ENCODE measurements at places on chromosomes 5 and 9.

DNA sequence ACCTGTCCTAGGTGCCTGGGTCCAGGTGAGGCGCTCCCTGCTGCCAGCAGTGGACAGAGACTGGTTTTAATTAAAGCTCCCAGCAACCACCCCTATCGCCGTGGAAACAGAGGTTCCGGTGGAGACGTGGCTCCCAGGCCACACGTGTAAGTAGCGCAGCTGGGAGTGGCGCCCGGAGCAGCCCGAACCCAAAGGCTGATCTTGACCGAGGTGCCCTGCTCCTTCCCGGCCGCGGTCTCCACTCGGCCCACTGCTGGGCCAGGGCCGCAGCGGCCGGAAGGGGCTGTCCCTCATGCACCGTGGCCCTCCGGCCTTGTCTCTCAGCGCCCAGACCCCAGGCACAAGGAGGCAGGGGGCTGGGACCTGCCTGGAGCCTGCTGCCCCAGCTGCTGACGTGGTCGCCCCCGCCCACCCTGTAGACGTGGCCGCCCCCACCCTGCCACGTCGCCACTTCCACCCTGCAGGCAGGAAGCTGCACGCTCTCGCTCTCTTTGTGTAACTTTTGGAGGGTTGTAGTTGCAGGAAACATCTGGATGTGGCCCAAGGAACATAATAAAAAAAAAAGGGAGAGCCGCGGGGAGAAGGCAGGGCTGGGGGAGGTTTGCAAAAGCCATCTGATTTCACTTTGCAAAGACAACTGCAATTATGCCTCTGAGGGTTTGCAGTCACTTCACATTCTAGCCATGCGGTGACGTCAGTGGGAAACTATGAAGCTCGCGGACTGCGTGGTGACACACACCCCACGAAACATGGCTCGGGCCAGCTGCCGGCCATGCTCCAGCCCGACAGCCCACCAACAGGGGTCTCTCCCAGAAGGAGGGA is 129.9 kb downstream of the RXRA start:
- peak; percentile 94 for DNase-seq

DNA sequence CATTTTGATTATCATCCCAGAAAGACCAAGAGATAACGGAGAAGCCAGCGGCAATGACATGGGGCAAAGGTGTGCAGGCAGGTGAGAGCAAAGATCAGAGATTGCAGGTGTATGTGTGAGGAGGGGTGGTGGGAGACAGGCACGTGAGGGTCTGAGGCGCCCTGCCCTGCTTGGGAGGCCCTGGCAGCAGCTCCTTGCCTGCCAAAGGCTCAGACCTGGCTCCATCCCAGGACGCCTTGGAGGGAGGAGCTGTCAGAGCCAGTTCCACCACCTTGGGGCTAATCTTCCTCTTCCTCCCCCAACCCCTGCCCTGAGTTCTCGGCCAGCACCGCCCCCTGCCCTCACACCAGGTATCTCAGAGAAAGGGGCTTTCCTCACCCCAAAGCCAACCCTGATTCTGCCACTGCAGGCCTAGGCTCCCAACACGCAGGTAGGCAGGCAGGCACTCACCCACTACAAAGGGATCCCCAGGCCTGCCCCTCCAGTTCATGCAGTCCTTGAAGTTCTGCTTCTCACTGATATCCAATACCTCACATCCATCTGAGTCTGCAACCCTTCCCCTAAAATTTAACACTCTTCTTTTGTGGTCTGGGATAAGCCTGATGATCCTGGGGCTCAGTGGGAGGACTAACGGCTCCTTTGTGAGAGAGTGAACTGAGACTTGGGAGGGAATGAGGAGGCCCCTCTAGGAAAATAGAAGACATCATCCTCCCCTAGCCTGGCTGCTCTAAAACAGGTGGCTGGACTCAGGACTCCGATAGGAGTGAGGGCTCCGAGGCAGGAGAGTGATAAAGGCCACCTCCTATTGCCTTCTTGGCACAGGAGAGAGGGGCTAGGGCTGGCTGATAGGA is 1.8 kb downstream of the AQP3 start:
- no peak for DNase-seq

DNA sequence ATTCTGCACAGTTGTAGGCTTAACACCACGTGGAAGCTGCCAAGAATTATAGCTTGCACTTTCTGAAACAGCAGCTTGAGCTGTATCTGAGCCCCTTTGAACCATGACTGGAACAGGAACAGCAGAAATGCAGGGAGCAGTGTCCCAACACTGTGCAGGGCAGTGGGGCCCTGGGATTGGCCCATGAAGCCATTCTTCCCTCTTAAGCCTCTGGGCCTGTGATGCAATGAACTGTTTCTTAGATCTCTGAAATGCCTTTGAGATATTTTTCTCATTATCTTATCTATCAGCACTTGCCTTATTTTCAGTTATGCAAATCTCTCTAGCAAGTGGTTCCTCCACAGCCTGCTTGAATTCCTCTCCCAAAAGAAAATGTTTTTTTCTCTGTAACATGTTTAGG is 87.0 kb upstream of the MTAP start:
- no peak for DNase-seq

- DNase-seq, result no peak
Observed at GRCh38 chr9:131672451-131672850, 67.4 kb downstream of the RAPGEF1 start.

DNA sequence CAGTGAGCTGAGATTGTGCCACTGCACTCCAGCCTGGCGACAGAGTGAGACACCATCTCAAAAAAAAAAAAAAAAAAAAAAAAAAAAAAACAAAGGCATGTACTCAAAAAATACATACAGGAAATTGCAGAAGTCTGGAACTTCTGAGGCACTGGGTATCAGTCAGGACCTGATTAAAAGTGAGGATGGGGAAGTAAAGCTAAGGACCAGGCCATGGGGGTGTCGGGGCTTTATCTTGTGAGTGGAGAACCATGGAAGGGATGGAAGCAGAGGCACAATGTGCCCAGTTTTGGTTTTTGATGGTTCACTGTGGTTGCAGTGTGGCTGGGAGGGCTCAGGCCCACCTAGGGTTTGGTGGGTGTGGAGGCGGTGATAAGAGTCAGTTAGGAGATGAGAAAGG is 212.7 kb upstream of the PIK3R1 start:
- no peak for DNase-seq

GRCh38 chr9:91858213-91859030 is 91.6 kb downstream of the ROR2 start:
- no peak for DNase-seq

DNA sequence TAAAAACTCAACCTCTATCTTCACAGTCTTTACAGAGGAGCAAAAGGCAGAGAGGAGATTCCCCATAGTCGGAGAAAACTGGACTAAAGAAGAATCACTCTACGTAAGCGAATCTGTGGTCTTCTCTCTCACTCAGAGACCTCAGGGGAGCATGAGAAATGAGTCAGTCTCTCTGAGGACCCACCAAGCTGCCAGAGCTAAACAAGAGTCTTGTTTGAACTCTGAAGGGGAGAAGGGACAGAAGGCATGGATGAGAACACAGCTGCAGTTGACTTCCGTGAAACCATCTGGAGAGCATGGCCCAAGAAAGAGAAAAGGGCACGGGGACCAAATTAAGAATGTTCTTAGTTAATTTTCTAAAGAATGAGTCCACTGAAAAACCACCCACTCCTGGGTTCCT is 12.8 kb upstream of the MAN2A1 start:
- DNase-seq, result no peak

- DNase-seq, result no peak
Observed at GRCh38 chr5:115850744-115851416, 9.1 kb downstream of the AP3S1 start.

GRCh38 chr5:38413696-38414095 is 142.8 kb downstream of the LIFR start:
- no peak for DNase-seq

GRCh38 chr5:81388169-81388568 is 5.8 kb downstream of the ACOT12 start:
- DNase-seq, result no peak

DNA sequence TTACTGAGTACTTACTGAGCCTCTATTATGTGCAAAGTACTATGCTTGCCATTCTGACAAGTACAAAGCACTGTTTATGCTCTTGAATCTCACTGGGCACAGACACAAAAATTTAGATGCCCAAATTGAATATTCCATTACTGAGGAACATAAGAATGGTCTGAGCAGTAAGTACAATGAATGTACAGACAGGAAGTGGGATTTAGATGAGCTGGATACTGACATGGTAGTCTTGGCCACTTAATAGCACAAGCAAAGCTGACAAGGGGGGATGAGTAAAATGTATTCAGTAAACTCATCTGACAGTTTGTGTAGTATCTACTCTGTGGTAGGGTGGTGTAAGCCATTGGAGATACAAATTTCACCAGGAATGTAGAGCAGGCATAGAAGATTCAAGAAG is 132.4 kb downstream of the EFNA5 start:
- peak; percentile 44 for DNase-seq

- DNase-seq, result no peak
Observed at GRCh38 chr5:115384587-115385375, 88.3 kb upstream of the CCDC112 start.

DNA sequence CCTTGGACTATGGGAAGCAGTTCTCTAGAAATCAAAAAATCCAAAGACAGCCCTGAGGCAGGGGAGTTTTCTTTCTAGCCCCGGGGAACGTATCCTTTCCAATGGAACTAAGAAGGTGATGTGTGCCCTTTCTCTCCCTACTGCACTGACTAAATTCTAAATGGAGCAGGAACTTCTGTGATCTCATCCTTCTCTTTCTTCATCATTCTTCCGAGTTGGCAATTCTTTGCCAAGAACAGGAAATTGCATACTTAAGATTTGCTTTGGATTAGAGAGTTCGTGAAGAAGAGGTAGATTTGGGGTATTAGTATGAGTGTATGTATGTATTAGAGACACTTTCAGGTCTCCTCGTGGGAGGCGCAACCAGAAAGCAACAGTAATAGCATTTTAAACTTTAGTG is 178.0 kb upstream of the PIK3R1 start:
- DNase-seq, result no peak

GRCh38 chr5:143120460-143121134 is 282.9 kb downstream of the NR3C1 start:
- DNase-seq, result no peak

- DNase-seq, result no peak
Observed at GRCh38 chr9:89413963-89414638, 83.8 kb downstream of the SEMA4D start.

- no peak for DNase-seq
Observed at GRCh38 chr9:11318946-11319345, 706.1 kb upstream of the PTPRD start.

DNA sequence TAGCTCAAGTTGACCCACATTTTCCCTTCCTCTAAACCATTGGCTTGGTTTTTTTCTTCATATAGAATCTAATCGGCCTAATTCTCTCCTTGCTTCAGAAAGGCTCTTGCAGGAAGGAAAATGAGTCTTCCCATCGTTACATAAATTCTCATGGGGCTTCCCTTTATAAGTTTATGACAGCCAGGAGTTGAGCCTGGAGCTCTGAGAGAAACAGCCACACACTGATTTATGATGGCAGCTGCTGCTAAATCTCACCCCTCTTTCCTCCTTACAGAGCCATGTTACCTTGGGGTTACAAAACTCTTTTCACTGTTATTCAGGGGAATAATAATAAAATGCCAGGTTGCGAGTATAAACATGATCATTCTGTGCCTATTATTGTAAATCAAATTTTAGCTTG is 5.2 kb upstream of the RNF14 start:
- no peak for DNase-seq

GRCh38 chr5:154421868-154422267 is 23.9 kb upstream of the SAP30L start:
- no peak for DNase-seq

DNA sequence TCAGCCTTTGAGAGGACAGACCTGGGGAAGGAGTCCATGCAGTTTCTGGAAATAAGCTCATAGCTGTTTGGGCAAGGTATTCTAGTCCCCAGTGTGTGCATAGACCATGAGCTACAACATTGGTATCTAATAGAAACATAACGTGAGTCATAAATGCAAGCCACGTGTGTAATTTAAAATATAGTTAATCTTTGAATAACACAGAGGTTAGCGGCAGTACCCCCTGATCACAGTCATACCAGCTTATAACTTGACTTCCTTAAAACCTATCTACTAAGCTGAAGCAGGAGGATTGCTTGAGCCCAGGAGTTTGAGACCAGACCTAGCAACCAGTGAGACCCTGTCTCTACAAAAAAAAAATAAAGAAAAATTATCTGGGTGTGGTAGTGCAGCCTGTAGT is 46.4 kb upstream of the CPEB4 start:
- no peak for DNase-seq

- DNase-seq, result no peak
Observed at GRCh38 chr5:98433673-98434072, 339.8 kb upstream of the RGMB start.

DNA sequence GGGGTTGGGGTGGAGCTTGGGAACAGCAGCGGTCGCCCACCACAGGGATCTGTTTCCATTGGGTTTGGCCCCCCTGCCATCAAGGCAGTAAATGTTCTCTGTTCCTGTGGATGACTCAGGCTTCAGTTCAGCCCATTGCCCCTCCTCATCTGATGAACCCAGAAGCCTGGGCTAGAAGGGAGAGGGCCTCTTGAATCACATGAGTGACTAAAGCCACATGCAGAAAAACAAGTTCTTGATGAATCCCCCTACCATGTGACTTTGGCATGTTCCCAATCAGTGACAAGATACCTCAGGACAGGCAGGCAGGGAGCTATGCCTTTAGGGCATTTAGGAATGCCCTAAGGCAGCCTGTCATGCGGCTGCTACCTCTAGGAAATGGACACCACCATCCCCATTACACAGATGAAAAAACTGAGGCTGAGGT is 2.5 kb downstream of the SH3PXD2B start:
- DNase-seq, result peak; percentile 85

- peak; percentile 100 for DNase-seq
Observed at GRCh38 chr5:136058039-136058971, 29.5 kb downstream of the TGFBI start.
